ENCODE measurements at places on chromosomes 11 and 22. TPM values are rescaled to one million over a fixed set of nuclear protein-coding genes. Genes with fewer than 3 reads are reported as not detected.

Gene ANO5
- total RNA-seq, result 3.7 TPM

Gene GRAMD1B
- 25.9 TPM for total RNA-seq

Gene TTC28
- total RNA-seq, result 12.6 TPM

- DNase-seq, result no peak
These were observed 39.8 kb downstream of the ATG13 start for GRCh38 chr11:46657186-46657585.

- DNase-seq, result no peak
These were observed 48.3 kb upstream of the SEPTIN5 start for GRCh38 chr22:19665784-19666672.

- no peak for DNase-seq
These were observed 8.8 kb upstream of the PDGFB start for GRCh38 chr22:39253435-39254070.

All from H9 (cell line).